ENCODE measurements at places on chromosomes 3 and 15.
A peak's percentile ranks its signal among the peaks of the same experiment; 100 is the strongest.

- no peak for DNase-seq
These were observed 17.3 kb upstream of the C3orf62 start for GRCh38 chr3:49294343-49294742.

GRCh38 chr3:65575376-65575840 lies 463.3 kb downstream of the MAGI1 start:
- DNase-seq = no peak

DNA sequence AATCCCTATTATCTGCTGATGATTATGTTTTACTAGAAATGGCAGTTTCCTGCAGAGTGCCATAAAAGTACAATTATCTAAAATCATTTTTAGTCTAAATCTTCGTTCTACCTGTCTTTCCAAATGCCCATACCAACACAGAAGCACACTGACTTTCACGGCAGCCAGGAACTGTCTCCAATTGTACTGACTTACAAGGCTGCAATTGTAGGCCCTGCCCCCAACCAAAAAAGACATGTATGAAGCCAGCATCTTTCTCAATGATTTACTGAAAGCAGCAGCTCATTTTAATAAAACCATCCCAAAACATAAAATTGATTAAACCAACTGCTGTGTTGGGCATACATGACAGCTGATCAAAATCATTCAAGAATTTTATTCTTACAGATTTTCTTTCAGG lies 119.0 kb downstream of the TBC1D5 start:
- no peak for DNase-seq

- peak; percentile 62 for DNase-seq
These were observed 114.3 kb upstream of the ARHGEF3 start for GRCh38 chr3:56915966-56916586.

- DNase-seq = peak; percentile 63
These were observed 84.8 kb downstream of the PPCDC start for GRCh38 chr15:75107908-75108838.

DNA sequence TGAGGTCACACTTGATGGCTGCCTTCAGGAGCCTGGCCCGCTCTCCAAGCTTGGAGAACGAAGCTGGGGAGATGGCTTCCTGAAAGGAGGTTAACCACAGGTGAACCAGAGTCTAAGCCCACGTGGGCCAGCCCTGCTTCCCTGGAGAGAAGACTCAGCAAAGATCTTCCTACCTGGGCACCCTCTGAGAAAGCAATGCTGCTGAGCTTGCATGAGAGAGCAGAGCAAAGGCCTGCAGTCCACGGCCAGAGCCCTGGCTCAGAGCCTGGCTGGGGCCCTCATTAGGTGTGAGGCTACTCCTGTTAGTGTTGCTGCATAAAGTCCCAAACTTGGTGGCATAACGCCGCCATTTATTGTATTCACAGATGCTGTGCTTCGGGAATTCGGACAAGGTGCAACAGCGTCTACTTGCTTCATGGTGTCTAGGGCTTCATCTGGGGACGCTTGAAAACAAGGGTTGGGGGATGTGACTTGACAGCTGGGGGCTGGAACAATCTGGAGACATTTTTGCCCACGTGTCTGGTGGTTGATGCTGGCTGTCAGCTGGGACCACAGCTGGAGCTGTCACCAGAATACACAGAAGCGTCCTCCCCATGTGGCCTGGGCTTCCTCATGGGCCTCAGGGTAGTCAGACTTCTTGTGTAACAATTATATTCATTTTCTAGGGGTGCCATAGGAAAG lies 87.9 kb upstream of the MEF2A start:
- peak; percentile 61 for DNase-seq
